ENCODE measurements at places on chromosomes 2 and 18.

GRCh38 chr18:12295389-12296086 is 12.5 kb upstream of the TUBB6 start:
- peak; percentile 3 for DNase-seq

GRCh38 chr2:101057051-101057933 is 55.2 kb downstream of the RPL31 start:
- no peak for DNase-seq

GRCh38 chr18:13394801-13395200 is 176.2 kb downstream of the LDLRAD4 start:
- DNase-seq = no peak

- no peak for DNase-seq
Observed at GRCh38 chr2:26615860-26616705, 25.1 kb downstream of the CIB4 start.

DNA sequence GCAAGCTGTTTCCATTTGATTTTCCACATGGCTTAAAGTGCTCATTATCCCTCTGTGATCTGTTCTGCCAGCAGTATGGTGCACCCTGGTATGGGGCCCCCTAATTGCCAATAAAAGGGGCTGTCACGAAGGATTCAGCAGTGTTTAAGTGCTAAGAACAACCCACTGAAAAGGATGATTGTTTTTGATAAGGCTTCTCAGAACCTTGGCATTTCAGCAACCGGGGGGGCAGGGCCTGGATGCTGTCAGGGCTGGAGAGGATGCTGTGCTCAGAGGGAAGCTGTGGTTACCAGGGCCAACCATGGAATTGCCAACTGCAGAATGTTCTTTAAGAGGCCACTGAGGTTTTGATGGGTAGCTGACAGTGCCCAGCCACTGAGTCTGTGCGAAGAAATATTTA is 117.8 kb downstream of the CTIF start:
- DNase-seq = no peak

GRCh38 chr2:219119422-219120043 is 41.1 kb downstream of the NHEJ1 start:
- DNase-seq = peak; percentile 40

- DNase-seq = no peak
Observed at GRCh38 chr2:5736886-5737285, 44.7 kb downstream of the SOX11 start.

- no peak for DNase-seq
Observed at GRCh38 chr2:95303191-95303919, 6.2 kb downstream of the KCNIP3 start.

GRCh38 chr2:36163520-36164254 is 191.9 kb upstream of the CRIM1 start:
- DNase-seq = no peak

- DNase-seq = no peak
Observed at GRCh38 chr2:18913512-18913911, 324.1 kb upstream of the NT5C1B start.

DNA sequence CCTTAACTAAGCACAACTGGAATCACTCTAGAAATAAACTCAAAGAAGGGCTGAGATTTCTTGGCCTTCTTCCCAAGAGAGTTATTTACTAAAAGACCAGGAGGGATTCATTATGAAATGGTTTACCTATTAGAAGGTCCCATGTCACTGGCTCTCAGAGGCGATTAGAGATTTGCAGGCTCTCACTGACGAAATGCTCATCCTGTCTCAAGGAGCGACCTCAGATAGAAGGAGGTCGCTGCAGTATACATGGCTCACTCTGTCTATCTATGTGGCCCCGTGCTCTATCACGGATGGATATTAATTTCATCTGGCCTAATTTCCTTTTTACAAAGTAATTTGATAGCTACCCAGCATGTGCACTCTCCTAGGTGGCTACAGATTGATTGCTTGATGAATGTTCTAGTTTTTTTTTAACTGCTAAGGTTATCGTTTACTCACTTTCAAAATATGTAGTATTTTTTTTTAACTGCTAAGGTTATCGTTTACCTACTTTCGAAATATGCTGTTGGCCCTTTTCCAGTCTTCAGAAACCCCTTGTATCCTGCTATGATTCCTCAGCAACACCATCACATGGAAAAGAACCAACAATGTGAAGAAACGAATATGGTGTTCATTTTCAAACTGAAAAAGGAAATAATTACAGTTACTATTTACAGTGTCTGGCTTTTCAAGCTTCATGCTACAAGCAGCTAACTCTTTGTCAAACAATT is 9.1 kb downstream of the SMIM21 start:
- DNase-seq = no peak

DNA sequence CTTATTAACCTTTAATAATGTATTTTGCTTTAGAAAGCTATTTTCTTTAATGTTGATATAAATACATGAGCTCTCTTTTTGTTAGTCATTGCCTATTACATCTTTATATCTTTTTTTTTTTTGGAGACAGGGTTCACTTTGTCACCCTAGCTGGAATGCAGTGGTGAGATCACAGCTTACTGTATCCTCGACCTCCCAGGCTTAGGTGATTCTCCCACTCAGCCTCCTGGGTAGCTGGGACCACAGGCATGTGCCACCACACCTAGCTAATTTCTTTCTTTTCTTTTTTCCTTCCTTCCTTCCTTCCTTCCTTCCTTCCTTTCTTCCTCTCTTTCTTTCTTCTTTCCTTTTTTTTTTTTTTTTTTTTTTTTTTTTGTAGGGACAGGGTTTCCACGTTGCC is 15.4 kb downstream of the NAB1 start:
- DNase-seq = no peak

GRCh38 chr18:76456823-76457222 is 38.2 kb downstream of the ZNF516 start:
- DNase-seq = no peak

DNA sequence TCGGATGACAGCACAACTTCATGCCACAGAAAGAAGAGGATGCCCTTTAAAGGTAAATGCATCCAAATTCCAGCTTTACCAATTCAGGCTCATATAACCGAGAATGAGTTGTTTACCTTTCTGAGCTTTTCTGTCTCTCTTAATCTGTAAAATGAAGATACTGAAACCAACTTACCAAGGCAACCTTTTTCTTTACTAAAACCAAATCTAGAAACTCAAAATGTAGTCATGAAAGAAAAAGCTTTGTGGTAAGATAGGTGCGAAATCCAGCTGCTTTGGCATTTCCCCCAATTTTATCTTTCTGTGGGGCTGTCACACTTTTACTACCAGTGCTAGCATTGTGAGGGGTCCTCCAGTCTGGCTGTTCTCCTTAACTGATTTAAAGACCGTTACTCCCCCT is 240.4 kb downstream of the IKZF2 start:
- DNase-seq = no peak

DNA sequence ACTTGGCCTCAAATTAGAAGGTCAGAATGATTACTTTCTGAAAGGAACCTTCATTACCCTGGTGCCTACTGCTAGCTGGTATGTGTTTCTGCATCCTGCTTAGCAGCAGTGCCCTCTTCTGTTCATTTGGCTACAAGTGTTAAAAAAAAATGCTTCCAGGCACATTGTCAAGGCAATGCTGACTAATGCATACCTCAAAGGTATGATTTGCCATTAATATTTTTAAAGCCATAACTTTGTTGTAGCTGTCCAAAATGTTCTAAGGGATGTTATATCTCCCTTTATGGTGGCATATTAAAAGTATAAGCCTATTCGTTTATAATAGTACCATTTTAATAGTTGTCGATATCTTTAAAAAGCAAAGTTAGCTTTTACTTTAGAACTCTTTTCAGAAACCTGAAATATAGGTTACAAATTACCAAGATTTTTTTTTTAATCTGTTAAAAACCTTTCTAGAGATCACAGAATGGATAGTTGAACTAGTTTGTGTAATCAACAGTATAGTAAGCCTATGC is 52.0 kb upstream of the FAM171B start:
- peak; percentile 28 for DNase-seq

- DNase-seq = no peak
Observed at GRCh38 chr2:28187186-28187585, 205.5 kb upstream of the FOSL2 start.

- peak; percentile 93 for DNase-seq
Observed at GRCh38 chr2:43178602-43179542, 47.5 kb downstream of the ZFP36L2 start.

DNA sequence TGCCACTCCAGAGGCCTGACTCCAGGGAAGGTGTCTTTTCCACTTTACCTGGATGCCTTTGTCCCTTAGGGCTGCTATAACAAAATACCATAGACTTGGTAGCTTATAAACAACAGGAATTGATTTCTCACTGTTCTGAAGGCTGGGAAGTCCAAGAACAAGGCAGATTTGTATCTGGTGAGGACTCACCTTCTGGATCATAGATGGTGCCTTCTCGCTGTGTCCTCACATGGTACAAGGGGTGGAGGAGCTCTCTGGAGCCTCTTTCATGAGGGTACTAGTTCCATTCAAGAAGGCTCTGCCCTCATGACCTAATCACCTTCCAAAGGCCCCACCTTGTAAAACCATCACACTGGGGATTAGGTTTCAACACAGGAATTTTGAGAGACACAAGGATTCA is 52.1 kb downstream of the SLC4A3 start:
- no peak for DNase-seq

- no peak for DNase-seq
Observed at GRCh38 chr2:19774805-19775176, 127.0 kb downstream of the TTC32 start.

DNA sequence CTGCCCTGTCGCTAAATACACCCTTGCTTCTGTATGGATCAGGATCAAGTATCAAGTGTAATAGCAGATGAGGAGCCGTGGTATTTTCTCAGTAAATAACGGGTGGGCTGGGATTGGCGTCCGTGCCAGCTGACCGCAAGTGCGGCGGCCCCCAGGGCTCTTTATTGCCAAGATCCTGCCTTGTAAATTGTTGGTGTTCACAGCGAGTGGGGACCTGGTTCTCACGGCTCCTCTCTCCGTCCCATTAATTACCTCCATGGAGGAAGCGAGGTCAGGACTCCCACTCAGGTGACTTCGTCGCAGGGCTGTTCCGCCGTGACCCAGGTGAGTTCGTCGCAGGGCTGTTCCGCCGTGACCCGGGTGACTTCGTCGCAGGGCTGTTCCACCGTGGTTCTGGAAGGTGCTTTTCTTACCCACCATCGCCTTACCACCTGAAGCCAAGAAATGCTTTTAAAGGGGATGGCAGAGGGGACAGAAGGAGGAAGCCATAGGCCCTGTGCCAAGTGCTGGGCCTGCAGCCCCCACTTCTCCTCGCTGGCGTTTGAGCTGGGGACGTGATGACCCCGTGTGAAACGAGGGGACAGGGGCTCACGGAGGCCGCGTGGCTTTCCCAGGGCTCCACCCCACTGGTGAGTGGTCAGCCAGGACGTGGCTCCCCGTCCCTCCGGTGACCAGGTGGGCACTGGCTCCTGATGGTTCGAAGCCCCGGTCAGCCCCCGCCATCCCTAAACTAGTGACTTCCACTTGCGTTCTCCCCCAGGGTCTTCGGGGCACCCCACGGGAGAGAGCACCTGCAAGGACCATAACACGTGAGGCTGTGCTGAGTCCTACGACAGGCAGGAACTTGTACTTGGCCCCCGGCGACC is 118.4 kb downstream of the TWIST2 start:
- peak; percentile 14 for DNase-seq

- DNase-seq = no peak
Observed at GRCh38 chr2:25537526-25537925, 135.9 kb downstream of the DTNB start.

DNA sequence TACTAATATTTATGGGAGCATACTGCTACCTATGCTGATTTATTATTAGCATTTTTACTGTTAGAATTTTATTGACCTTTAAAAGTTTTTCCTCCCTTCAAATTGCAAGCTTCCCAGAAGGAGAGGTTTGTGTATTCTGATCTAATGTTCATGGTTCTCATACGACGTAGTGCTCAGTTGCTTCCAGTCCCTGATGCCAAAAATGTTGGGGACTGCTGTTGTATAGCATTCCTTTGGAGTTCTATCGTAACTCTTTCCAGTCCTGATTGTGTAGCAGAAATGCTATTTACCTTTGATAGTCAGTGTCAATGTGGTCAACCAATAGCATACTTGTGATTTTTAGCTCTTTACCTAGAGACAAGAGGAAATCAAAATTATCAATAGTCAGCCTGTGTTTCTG is 69.5 kb upstream of the ZSWIM2 start:
- no peak for DNase-seq

DNA sequence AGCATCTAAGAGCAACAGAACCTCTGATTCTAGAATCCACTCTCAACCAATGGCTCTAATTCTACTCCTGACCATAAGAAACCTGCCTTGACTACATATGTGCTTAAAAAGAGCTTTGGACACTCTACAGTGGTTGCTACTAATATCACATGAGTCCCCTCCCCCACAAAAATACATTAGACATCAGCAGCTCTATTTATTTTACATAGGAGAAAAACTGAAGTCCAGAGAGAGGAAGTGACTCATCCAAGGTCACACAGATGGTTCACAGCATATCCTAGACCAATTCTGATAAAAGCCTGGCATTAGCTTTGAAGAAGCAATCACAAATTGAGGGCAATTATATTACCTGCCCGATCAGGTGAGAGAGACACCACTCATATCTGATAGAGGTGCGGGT is 49.8 kb downstream of the ALK start:
- DNase-seq = no peak

DNA sequence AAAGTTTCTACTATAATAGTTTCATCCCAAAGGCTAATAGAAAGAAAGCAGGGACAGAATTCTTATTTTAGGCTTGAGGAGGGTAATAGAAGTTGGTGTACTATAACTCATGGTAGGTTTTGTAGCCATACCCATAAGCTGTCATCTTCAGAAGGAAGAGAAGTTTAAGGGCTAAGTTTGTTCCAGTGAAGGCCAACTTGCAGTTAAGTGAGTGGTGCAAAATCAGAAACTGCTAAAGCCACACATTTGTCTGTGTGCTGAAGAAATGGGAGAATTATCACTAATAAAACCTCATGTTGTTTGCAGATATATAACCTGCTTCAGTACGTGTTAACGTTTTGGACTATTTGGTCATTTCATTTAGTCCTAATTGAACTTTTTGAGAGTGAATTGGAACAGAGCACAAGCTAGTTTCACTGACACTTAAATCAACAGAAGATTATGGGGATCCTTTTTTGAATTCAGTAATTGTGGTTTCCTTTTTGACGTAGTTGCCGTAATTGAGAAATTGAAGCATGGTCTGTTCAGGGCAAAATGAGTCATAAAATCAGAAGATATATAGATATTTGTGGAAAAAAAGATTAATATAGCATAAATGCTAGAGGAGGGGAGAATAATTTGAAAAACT is 69.1 kb downstream of the PHLPP1 start:
- DNase-seq = no peak

DNA sequence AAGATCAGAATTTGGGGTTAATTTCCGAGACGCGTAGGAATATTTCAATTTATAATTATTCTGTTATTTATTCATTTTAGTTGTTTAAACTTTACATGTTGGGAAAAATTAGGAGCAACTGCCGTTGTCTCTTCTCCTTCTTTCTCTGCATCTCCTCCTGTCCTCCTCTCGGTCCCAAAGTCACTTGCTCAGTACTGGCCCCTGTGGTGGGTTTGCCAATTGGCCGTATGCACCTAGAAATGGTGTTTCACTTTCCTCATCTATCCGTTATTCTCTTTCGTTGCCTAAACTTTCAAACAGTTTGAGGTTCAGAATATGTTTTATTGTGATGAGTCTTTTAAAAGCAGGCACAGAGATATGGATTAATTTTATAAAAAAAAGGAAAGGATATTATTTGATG is 517.9 kb downstream of the PLCL1 start:
- no peak for DNase-seq
